ENCODE measurements at places on chromosomes 3 and 15.

GRCh38 chr15:37792351-37792750, 142.1 kb upstream of the TMCO5A start:
- no peak for DNase-seq

DNA sequence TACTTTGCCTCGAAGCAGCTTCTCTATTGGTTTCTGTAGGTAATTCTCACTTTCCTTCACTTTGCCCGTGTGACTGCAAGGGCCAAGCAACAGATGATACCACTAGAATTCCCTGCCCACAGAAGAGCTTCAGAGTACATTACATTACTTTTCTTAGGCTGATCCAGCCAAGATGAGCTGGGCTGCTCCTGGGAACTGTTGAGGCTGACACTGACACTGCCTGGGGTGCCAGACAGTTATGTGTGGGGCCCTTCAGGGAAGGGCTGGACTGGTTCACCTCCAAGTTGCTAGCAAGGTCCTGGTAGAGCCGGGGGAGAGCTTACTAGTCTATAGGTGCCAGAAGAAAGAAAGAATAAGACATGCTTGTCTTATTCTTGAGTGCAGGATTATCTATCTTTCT, 19.0 kb downstream of the GORASP1 start:
- no peak for DNase-seq

GRCh38 chr15:71319935-71320334, 204.7 kb downstream of the THSD4 start:
- DNase-seq, result no peak

DNA sequence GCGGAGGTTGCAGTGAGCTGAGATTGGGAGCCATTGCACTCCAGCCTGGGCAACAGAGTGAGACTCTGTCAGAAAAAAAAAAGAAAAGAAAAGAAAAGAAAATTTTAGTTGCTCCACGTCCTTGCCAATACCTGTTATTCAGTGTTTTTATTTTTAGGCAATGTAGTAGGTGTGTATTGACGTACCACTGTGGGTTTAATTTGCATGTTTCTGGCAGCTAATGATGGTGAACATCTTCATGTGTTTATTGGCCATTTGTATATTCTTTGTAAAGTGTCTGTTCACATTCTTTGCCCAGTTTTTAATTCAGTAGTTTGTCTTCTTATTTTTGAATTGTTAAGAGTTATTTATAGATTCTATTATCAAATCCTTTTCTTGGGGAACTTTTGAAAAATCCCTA, 38.1 kb upstream of the GCSAM start:
- no peak for DNase-seq

- DNase-seq, result no peak
These were observed 6.6 kb downstream of the EPB42 start for GRCh38 chr15:43214169-43214568.

DNA sequence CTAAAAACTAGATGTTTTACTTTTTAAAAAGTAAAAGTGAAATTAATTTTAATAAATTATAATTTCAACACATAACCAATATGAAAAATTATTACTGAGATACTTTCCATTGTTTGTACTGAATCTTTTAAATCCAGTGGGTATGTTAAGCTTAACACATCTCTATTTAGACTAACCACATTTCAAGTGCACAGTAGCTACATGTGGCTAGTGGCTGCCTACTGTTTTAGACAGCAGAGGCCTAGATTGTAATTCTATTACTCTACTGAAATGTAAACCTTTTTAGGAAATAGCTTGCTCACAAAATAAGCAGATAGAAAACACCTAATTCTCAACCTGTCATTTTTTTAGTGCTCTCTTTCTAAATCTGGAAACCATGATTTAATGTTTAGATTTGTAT, 4.9 kb downstream of the TCAIM start:
- DNase-seq, result no peak

GRCh38 chr3:46565607-46566039, 479 bp downstream of the LRRC2 start:
- no peak for DNase-seq

DNA sequence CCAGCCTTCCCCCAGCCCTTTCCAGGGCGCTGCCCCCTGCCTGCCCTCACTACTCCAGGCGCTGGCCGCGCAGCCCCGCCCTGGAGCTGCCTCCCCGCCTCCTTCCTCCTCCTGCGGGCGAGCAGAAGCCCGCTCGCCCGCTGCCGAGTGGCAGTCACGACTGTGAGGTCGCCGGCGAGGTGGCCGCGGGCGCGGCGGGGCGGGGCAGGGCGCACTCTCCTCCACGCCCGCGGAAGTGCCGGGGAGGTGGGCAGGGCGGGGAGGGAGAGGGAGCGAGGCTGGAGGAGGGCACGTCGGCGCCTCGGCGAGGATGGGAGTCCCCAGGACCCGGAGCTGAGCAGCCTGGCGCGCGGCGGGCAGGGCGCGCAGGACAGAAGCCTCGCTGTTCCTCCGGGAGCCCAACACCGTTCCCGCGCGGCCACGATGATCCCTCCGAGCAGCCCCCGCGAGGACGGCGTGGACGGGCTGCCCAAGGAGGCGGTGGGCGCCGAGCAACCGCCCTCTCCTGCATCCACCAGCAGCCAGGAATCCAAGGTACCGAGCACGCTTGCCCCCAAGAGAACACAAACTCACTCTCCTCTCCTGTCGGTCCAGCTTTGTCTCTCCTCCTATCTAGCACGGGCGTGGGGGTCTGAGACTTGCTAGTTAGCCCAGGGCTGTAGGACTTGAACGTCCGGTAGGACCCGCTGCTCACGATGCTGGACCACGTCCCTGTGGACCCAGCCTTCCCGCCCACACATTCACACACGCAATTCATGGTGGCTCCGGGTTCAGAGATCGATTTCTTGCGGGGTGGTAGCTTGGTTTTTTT, at the start of gene STAC:
TSS of gene STAC (plus strand) at position 284 of the 811 bp plus-strand sequence. CDS start at position 424, 140 bp downstream.
- DNase-seq, result no peak

DNA sequence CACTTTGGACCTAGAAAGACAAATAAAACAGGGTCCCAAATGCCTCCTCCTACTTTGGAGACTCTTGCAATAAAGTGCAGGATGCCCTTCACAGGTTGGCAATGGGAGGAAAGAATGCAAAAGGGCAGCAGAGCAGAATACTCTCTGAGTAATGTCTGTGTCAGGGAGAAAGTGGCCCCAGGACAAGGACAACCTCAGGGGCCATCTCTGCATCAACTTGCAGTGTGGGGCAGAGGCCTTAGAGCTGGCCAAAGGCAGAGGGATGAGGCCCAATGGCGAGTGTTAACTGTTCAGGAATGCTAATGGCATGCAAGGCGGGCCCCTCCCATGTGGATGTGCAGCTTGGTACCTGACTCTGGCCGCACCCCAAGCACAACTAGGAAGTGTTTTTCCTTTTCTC, 8.4 kb downstream of the UPK1B start:
- DNase-seq, result no peak

GRCh38 chr3:57942388-57942787, 65.8 kb upstream of the FLNB start:
- DNase-seq, result no peak

- no peak for DNase-seq
These were observed 6.5 kb downstream of the EPHB3 start for GRCh38 chr3:184567946-184568559.

DNA sequence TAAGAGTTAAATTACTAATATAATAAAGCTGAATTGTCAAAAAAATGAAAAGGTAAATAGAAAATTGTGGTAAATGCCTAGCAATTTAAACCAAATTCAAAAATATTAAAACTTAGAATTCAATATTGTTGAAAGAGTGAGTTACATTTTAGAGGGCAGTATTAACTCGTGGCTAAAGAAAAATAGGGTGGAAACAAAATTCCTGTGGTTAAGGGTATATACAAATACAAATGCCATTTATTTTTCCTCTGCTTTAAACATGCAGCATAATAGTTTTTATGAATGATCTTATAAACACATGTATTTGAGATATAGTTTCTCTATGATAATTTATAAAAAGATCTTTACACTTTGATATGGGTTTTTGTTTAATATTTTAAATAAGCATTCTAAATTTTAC, 79.0 kb downstream of the NEDD4 start:
- DNase-seq, result no peak

DNA sequence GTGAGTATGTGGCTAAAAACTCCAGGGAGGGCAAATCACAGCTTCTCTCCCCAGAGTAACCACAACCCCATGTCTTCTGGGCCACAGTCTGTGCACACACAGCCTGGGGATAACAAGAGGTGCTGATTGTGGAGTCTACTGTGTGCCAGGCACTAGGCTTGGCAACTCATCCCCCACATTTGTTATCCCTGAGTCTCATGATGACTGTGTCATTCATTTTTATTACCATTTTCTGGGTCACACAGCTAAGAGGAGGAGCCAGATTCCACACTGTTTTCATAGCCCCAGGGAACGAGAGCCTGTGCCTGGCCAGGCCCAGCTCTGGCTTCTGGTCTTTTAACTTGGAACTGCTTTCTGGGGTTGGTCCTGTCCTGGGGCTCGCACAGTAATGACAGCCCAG, 34.5 kb downstream of the ESYT3 start:
- no peak for DNase-seq

GRCh38 chr3:159253860-159254259, 452.0 kb downstream of the MFSD1 start:
- DNase-seq, result no peak

Data from globus pallidus (tissue), 1 donor.